ENCODE measurements at places on chromosomes 5 and 9.

- no peak for DNase-seq
Observed at GRCh38 chr5:534743-535671, 10.8 kb upstream of the SLC9A3 start.

DNA sequence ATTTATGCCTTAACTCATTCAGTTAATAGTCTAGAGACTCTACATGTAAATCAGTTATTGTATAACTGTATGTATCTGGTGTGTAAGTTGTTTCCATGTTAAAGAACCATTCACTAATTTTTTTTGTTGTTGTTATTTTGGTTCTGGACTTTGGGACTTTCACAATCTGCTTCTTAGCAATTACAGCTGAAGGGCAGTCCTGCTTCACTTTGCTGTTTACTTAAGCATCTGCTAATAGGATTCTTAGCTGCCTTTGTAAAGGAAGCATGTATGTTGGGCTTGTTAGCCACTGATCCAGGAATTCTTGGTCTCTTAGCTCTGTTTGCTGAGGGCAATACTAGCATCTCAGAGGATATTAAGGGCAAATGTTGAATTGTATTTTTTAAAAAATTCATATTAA, 97.0 kb downstream of the FOCAD start:
- DNase-seq = no peak

DNA sequence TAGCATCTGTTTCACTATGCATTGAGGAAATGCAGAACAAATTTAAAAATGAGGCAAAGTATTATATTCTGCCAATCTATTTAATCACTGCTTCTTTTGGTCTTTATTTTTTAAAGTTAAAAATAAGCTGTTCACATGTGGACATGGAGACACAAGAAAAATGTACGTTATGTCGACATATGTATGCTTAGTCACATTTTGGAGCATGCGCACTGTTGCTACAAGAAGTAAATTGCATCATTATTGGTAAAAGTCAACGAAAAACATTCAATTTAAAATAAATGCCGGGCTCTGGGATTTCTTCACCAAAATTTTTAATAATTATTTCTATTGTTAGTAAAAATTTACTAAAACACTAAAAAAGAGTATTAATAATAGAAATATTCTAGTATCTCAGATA, 876.3 kb upstream of the CTNND2 start:
- no peak for DNase-seq

GRCh38 chr5:174903172-174903732, 178.9 kb downstream of the MSX2 start:
- DNase-seq = peak; percentile 4

DNA sequence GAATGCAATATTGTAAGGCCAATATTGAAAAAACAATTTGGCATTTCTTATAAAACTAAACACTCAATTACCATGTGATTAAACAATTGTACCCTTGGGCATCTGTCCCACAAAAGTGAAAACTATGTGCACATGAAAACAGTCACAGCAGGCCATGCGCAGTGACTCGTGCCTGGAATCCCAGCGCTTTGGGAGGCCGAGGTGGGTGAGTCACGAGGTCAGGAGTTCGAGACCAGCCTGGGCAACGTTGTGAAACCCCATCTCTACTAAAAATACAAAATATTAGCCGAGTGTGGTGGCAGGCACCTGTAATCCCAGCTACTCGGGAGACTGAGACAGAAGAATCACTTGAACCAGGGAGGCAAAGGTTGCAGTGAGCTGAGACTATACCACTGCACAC, 343.7 kb downstream of the DMRTA1 start:
- no peak for DNase-seq

GRCh38 chr9:85420750-85421149, 321.0 kb downstream of the AGTPBP1 start:
- DNase-seq = no peak

DNA sequence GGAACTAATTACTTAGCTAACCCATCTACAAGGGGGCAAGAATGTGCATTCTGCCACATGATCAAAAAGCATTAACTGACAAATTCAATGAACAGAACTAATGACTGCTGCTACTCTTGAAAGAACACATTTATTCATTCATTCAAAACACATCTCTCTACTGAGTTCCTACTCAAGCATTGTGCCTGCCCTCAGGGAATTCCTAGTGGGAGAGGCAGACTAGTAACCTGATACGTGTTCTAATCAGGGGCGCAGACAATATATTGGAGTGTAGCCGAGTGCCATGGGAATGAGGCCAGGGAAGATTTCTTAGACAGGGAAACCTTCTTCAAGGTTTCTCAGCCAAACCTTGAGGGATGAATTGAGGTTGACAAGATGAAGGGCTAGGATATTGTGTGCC, 56.7 kb upstream of the PAPPA start:
- no peak for DNase-seq

DNA sequence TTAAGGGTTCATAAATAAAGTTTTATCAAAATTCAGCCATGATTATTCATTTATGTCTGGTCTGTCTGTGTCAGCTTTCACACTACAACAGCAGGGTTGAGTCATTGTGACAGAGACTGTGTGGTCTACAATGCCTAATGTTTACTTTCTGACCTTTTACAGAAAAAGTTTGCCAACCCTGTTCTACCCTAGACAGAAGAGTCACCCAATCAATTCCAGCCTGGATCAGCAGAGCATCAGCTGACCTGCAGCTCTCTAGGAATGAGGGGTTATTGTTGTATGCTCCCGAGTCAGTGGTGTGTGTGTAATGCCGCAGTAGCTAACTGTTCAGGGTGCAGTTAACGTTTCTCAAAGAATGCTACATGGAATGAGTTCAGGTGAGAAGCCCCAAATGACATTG, 87.3 kb downstream of the HRH2 start:
- DNase-seq = no peak

GRCh38 chr5:97191893-97192292, 8.8 kb upstream of the RIOK2 start:
- no peak for DNase-seq

GRCh38 chr5:97666783-97667182, 483.7 kb upstream of the RIOK2 start:
- DNase-seq = no peak

DNA sequence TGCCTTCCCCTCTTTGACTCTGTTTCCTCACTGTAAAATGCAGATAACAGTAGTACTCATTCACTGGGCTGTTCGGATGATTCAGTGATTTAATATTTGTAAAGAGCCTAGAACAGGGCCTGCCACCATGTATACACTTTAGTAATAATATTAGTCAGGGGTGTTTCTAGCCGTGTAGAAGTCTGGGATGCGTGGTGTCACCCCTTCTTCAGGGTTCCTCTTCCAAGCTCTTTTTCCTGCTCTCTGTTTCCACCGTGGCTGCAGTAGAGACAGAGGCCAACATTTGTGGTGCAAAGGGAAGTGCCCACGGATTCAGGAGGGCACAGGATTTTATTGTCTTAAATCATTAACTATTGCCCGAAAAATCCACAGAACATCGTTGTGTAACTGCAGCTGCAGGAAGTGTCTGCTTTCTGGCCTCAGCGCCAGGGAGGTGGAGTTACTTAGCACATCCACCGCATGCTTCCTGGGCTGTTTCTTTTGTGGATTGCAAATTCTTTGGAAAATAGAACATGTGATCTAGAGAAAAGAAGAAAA, 61.7 kb downstream of the TRIO start:
- DNase-seq = no peak

- DNase-seq = no peak
Observed at GRCh38 chr5:138803935-138804334, 50.7 kb downstream of the CTNNA1 start.

GRCh38 chr5:89036166-89036565, 153.2 kb upstream of the MEF2C start:
- DNase-seq = no peak
